Activated CD8-positive, alpha-beta memory T cell treated with anti-CD3 and anti-CD28 coated beads for 4 hours (primary cell): ENCODE measurements at places on chromosomes 5 and 9.

- DNase-seq: no peak
These were observed 276.0 kb upstream of the TMEM161B start for GRCh38 chr5:88544671-88545070.

DNA sequence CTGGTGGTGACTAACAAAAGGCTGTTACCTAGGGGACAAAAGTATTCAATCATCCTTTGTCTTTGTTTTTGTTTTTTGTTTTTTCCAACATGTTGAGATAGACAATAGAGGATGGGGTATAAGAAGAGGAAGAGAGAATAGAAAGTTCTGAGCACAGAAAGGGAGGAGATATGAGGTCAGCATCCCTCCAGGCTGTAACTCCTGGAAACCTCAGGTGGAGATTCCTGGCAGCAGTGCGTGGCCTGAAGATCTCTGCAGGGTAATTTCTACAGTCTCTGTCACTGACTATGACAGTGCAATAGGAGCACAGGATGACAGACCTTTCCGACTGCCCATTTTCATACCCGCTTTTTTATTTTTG is 112.1 kb downstream of the ADRB2 start:
- no peak for DNase-seq

- DNase-seq: no peak
These were observed 39.7 kb downstream of the ACTL7B start for GRCh38 chr9:108816037-108816436.

- no peak for DNase-seq
These were observed 2.9 kb upstream of the VDAC1 start for GRCh38 chr5:134007581-134008265.

GRCh38 chr9:127109212-127109711 is 13.2 kb downstream of the ANGPTL2 start:
- no peak for DNase-seq
